Large intestine (tissue), 12 donors: ENCODE measurements at places on chromosomes 16 and 17. TPM values are rescaled to one million over a fixed set of nuclear protein-coding genes. Genes with fewer than 3 reads are reported as not detected.

- DNase-seq, result no peak
Observed at GRCh38 chr16:10949424-10949970, 5.1 kb downstream of the CLEC16A start.

Gene GALNS
- 32.2 TPM for polyA plus RNA-seq

DNA sequence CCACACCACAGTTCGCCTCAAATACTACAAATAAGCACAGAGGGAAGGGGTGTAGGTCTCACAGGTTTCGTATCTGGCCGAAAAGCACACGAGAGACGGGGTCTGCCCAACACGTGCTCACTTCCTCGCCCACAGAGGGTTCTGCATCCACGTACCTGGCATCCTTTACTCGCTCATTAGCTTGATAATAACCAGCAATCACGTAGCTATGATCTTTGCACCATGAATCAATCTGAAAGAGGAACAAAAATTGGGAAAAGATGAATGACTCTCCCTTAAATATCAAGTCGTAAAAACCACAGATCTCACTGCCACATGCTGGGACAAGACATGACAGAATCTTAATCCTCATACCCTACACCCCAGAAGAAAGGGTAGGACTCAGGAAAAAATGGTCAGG is 10.5 kb downstream of the EMC8 start:
- no peak for DNase-seq

Gene TBC1D3I
- 0.37 TPM for polyA plus RNA-seq

DNA sequence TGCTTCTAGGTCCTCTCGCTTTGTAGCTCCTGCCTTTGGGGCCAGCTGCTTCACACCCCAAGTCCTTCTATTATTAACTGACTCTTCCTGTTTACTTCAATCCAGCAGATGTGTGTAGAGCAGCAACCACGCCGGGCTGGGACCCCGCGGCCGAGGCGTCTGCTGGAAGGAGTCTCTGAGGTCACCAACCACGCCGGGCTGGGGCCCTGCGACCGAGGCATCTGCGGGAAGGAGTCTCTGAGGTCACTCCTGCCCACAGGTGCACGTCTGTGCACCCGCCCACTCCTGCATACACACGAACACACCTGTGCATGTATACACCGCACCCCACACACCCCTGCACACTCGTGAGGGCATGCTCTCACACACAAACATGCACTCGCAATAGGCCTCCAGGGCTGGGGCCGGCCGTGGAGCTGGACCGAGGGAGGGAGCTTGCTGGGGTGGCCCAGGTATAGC is 7.8 kb upstream of the TEX19 start:
- DNase-seq, result no peak

DNA sequence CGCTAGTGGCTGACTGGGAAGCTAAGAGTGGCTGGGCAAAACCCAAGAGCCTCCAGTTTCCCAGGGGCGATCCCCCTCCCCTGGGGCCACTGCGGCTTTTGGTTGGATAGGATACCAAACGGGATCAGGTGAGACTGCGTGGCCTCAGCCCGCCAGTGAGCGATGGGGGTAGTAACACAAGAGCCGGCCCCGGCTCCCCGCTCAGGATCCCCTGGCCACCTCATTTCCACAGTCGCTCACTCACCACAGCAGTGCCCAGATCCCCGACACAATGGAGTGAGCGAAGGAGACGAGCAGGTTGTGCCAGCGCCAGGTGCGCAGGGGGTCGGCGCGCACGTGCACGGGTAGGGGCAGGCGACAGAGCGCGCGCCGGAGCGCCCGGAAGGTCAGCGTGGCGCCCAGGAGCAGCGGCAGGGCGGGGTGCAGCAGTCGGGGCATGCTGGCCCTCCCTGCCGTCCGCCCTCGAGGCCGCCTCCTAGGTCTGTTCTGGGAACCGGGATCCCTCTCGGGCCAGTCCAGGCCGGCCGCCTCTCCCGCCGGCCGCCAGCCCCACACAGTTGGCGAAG is 290 bp downstream of the TLCD1 start:
- peak; percentile 85 for DNase-seq

GRCh38 chr17:49975531-49975930 is 6.5 kb downstream of the DLX4 start:
- DNase-seq, result no peak

Gene MT4
- not detected for polyA plus RNA-seq

DNA sequence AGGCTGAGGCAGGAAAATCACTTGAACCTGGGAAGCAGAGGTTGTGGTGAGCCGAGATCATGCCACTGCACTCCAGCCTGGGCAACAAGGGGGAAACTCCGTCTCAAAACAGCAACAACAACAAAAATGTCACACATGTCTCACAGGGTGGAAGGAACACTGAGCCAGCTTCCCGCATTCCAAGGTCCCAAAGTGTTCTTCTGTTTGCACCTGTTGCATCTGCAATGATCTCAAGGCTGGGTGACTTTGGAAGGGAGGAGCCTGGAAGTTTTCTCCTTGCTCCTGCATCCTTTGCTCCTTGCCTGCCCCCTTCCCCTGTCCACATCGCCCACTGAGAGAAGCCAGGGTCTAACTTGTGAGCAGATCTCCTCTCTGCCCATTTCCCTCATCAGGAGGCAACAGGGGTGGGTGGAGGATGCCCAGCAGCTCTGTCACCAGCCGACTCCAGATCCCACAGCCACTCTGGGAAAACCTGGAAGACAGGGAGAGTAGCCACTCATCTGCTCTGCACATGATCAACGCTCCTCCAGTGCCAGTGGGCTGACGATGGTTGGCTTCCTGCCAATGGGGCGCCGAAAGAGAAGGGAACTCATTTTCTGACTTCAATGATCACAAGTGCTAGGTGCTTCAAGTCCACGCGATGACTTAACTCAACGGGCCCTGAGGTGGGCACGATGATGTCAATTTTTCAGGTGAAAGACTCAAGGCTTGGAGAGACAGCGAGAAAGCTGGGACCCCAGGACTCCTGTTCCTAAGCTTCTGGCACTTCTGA is 12.6 kb downstream of the CHST6 start:
- no peak for DNase-seq

Gene SOX9
- 48.0 TPM for polyA plus RNA-seq

Gene ZNF785
- 22.7 TPM for polyA plus RNA-seq

GRCh38 chr17:59105852-59106462 is 723 bp downstream of the TRIM37 start:
- DNase-seq, result peak; percentile 16

DNA sequence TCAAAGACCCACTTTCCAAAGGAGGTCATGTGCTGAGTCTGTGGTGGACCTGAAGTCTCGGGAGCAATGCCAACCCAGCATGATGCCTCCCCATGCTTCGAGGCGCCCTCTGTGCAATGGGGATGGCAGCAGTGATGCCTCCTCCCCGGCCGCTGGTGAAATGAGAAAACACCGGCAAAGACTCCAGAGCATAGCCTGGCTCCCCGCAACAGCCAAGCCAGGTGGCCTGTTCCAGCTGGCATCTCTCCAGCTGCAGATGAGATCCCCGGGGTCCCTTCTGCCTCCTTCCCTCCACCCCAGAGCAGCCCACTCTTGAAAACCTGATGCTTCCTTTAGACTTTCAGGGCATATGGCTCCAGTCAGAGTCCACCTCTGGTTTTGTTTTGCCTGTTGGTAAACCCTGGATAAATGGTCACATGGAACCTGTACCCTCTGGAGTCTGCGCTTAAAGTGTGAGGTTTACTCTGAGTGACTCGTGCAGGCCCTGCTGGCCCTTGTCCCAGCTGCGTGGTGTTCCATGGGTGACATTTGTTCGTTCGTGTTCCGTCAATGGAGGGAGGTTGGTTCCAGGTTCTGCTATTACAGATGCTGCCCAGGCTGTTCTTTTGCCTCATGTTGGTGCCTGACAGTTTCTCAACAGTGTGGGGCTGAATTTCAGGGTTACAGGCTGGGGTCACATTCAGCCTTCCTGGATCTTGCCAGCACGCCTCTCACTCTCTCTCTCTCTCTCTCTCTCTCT is 181.8 kb upstream of the CIBAR2 start:
- no peak for DNase-seq

Gene CES5A
- not detected for polyA plus RNA-seq

Gene SALL1
- 4.5 TPM for polyA plus RNA-seq

DNA sequence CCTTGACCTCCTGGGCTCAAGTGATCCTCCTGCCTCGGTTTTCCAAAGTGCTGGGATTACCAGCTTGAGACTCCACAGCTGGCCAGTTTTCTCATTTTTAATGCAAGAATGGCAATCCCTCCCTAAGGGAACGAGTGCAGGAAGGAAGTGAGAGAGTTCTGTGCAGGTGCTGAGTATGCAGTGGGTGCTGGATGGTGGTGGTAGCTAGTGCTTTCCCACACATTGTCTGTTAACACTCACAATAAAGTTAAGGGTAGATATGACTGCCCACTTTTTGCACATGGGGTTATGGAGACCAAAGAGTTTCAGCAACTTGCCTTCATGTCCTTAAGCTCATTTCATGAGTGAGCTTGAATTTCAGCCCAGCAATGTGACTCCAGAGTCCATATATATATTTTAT is 18.5 kb downstream of the RGS9 start:
- no peak for DNase-seq

GRCh38 chr17:28221751-28222414 is 97.1 kb upstream of the TMEM97 start:
- no peak for DNase-seq

Gene EVI2A
- polyA plus RNA-seq, result 3.8 TPM

GRCh38 chr17:70624211-70624610 is 454.9 kb downstream of the KCNJ2 start:
- no peak for DNase-seq

DNA sequence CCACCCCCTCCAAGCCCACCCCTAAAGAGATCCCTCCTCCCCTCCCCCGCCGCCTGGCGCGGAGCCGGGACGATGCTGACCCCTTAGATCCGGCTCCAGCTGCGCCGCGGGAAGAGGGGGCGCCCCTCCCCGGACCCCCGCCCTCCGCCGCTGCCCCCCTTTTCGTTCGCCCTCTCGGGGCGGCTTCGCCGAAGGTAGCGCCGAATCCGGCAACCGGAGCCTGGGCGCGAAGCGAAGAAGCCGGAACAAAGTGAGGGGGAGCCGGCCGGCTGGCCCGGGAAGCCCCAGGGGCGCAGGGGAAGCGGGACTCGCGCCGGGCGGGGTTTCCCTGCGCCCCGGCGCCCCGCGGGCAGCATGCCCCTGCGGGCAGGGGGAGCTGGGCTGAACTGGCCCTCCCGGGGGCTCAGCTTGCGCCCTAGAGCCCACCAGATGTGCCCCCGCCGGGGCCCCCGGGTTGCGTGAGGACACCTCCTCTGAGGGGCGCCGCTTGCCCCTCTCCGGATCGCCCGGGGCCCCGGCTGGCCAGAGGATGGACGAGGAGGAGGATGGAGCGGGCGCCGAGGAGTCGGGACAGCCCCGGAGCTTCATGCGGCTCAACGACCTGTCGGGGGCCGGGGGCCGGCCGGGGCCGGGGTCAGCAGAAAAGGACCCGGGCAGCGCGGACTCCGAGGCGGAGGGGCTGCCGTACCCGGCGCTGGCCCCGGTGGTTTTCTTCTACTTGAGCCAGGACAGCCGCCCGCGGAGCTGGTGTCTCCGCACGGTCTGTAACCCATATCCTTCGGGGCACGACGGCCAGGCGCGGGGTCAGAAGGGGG is 623 bp downstream of the CACNA1G start:
- DNase-seq, result no peak

Gene ENPP7
- polyA plus RNA-seq, result 136 TPM

Gene SRL
- polyA plus RNA-seq, result 2.3 TPM

GRCh38 chr17:72900654-72900971 is 191.9 kb downstream of the SLC39A11 start:
- no peak for DNase-seq

- DNase-seq, result no peak
Observed at GRCh38 chr17:30809867-30810266, 14.6 kb downstream of the CRLF3 start.

DNA sequence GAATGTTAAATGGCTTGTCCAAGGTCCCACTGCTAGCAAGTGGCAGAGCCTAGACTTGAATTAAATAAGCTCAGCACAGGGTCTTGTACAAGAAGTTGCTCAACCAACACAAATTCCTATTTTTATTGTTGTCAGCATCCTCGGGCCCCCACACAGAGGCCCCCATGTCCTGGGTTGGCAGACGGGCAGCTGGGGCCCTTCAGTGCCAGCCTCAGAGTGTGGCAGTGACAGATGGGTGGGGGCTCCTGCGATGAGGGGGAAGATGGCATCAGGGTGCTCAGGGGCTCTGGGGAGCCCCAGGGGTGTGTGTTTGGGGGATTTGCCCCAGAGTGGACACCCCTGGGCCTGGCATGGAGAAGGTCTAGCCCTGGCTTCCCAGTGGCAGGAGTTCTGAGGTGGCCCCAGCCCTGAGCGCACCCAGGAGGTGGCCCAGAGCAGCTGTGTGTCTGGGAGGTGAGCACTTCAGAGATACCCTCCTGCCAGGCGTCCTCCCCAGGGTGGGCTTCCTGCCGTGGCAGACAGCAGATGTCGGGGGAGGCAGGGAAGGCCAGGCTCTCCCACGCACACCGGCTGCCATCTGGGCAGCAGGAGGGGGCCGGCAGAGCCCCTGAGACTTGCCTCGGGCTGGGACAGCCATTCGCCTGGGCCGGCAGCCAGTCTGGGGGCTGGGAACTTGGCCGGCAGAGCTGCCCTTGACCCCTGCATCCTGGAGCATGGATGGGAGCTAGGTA is 150.8 kb downstream of the C16orf78 start:
- DNase-seq, result no peak

GRCh38 chr17:14845591-14846281 is 419.4 kb downstream of the PMP22 start:
- no peak for DNase-seq

- peak; percentile 48 for DNase-seq
Observed at GRCh38 chr16:69329369-69330285, 761 bp downstream of the PDF start.

- DNase-seq, result no peak
Observed at GRCh38 chr16:20241321-20241720, 86.0 kb downstream of the GP2 start.

DNA sequence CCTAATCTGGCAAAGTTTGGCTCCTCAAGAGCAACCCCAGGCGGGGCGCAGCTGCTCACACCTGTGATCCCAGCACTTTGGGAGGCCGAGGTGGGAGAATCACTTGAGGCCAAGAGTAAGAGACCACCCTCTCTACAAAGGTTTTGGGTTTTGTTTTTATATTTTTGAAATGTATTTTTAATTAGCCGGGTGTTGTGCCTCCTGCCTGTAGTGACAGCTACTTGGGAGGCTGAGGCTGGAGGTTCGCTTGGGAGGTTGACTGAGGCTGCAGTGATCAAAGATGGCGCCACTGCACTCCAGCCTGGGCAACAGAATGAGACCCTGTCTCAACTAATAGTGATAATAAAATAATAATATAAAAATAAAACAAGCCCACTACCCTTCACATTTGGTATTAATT is 756 bp upstream of the USP7 start:
- DNase-seq, result no peak

- no peak for DNase-seq
Observed at GRCh38 chr16:76885776-76886537, 305.0 kb upstream of the MON1B start.

Gene CD300LG
- polyA plus RNA-seq, result 0.30 TPM
